ENCODE measurements at places on chromosomes 13 and 19.

DNA sequence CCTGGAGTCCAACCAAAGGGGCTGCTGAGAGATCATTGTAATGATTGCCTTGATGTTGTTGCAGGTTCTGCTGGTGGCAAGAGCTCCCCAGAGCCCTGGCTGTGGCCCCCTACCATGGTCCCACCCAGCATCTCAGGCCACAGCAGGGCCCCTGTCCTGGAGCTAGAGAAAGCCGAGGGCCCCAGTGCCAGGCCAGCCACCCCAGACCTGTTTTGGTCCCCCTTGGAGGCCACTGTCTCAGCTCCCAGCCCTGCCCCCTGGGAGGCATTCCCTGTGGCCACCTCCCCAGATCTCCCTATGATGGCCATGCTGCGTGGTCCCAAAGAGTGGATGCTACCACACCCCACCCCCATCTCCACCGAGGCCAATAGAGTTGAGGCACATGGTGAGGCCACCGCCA lies 15.5 kb downstream of the NCAN start:
- peaks cover 3% of the 10 kb centered on the region for H3K4me1 ChIP-seq
- no peak for DNase-seq
- H3K27me3 ChIP-seq, result peaks cover 17% of the 10 kb centered on the region
- H3K4me3 ChIP-seq, result no peak overlapping the region
- H3K27ac ChIP-seq, result no peak overlapping the region

- H3K27ac ChIP-seq, result no peak overlapping the region
- no peak for DNase-seq
- H3K4me3 ChIP-seq, result no peak overlapping the region
- no peaks in the 10 kb centered on the region for H3K27me3 ChIP-seq
Measured at GRCh38 chr19:10977742-10978092, 16.9 kb downstream of the SMARCA4 start.

DNA sequence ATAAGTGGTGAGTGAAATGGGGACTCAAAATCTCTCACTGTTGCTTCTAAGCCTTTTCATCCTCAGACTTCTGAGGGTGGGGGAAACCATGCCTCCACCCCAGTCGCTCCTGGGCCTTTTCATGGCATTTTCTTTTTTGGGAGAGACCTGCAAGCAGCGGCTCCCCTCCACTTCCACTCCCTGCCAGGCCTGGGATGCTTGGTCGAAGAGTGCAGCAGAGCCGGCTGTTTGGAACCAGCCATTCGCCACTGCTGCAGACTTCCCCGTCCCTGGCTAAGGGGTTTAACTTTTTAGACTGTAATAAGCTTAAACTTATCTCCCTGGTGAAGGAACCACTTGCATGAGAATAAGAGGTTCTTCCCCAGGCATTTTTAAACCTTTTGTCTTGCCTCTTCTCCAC lies 617.2 kb downstream of the PCDH9 start:
- H3K4me3 ChIP-seq, result no peak overlapping the region
- no peaks in the 10 kb centered on the region for H3K27me3 ChIP-seq
- no peak overlapping the region for H3K27ac ChIP-seq
- H3K36me3 ChIP-seq, result no peaks in the 10 kb centered on the region
- DNase-seq, result no peak

DNA sequence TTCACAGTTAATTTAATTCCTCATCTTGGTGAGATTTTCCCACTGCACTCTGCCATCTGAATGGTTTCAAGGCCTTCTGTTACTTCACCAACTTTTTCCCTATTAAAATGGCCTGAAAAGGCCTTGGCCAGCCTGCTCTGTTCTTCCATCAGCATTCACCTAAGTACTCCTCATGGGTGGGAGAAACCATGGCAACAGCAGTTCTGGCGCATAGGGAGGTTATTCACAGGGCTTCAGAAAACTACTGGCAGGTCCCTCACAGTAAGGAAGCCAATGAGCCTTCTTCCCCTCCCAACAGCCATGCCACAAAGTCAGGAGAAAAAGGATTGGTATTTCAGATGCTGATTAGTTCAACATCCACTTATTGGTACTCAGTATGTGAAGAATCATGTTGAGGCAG lies 17.2 kb upstream of the GJB2 start:
- H3K27me3 ChIP-seq, result peaks cover 14% of the 10 kb centered on the region
- no peaks in the 10 kb centered on the region for H3K4me1 ChIP-seq
- no peak for DNase-seq

DNA sequence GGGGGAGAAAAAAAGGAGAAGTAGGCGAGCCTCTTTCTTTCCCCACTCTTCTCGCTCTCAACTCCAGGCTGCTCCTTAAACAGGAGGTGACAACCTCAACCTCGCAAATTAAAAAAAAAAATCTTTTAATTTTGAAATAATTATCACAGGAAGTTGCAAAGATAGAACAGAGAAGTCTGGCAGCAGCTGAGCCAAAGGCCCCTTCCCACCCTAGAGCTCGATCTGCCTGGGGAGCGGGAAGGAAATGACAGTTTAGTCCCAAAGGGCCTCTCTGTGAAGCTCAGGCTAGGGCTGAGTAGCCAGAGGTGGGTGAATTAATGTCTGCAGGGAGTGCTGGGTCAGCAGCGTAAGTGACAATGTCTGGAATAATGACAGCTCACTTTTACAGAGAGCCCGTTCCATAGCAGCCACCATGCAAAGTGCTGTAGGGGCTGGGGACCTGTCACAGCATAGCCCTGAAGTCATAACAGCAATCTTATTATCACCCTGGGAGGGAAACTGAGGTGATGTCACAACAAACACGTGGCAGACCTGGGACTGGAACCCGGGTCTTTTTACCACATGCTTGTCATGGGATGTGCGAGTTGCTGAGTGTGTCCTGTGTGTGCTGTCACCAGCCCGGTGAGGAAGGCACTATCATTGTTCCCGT lies 8.8 kb upstream of the CD22 start:
- no peak overlapping the region for H3K27ac ChIP-seq
- peaks cover 37% of the 10 kb centered on the region for H3K4me1 ChIP-seq
- H3K36me3 ChIP-seq, result no peaks in the 10 kb centered on the region
- DNase-seq, result no peak

DNA sequence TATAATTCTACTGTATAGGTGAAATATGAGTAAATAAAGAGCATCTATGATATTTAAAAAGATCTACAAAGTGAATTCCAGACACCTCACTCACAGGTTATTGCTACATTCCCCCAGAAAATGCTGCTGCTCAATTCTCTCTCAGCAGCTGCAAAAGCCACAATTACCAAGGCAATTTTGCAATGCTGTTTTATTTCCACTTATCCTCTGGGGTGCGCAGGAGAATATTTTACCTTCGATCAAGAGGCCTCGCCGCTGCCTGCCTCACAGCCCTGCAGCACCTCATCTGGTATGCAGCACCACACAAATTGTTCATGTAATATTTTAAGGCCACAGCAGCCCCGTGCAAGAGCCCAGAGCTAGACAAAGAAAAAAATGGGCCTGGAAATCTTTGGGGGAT lies 333.2 kb downstream of the DNAJC15 start:
- H3K4me1 ChIP-seq, result no peaks in the 10 kb centered on the region
- no peaks in the 10 kb centered on the region for H3K36me3 ChIP-seq
- H3K27ac ChIP-seq, result no peak overlapping the region

DNA sequence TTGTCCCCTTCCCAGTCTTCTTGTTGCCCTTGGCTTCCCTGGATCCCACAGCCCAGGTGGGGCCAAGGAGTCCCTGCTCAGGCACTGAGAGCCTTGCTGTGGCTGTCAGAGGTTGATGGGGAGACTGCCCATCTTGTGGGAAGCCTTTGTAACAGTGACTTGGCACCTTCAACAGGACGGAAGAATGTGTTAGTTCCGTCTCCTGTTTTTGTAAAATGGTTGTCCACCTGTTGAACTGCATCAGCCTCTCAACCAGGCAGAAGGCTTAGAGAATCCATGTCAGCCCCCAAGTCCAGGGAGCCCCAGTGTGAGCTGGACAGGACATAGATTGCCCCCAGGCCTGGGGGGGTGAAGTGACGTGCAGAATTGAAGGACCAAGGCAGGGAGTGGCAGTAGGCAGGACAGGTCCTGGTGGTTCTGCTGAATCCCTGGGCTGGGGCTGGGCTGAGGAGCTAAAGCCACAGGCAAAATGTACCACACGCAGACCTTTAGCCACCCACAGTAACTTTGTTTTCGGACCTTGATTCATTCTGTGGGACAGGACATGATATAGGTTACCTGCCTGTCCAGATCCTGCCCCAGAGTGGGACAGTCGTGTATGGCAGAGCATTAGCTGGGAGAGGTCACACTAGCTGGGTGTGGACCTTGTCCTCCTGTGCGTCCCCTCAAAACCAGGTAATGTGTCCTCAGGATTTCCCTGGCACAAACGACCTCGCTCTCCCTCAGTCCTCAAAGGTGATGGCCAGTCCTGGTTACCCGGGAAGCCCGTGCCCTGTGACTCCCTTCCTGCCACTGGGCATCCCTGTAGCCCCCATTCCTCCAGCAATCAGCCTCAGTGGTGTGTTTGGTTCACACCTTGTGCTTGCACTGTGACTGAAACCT lies 47.0 kb downstream of the GATAD2A start:
- no peak for DNase-seq
- H3K4me3 ChIP-seq, result no peak overlapping the region
- no peaks in the 10 kb centered on the region for H3K27me3 ChIP-seq
- peak overlapping the region; percentile 22 for H3K27ac ChIP-seq
- peaks cover 2% of the 10 kb centered on the region for H3K4me1 ChIP-seq

GRCh38 chr13:110698689-110699088 lies 7.2 kb downstream of the CARS2 start:
- no peak overlapping the region for H3K27ac ChIP-seq
- H3K4me3 ChIP-seq, result no peak overlapping the region
- peaks cover 59% of the 10 kb centered on the region for H3K36me3 ChIP-seq
- H3K4me1 ChIP-seq, result peaks cover 4% of the 10 kb centered on the region

DNA sequence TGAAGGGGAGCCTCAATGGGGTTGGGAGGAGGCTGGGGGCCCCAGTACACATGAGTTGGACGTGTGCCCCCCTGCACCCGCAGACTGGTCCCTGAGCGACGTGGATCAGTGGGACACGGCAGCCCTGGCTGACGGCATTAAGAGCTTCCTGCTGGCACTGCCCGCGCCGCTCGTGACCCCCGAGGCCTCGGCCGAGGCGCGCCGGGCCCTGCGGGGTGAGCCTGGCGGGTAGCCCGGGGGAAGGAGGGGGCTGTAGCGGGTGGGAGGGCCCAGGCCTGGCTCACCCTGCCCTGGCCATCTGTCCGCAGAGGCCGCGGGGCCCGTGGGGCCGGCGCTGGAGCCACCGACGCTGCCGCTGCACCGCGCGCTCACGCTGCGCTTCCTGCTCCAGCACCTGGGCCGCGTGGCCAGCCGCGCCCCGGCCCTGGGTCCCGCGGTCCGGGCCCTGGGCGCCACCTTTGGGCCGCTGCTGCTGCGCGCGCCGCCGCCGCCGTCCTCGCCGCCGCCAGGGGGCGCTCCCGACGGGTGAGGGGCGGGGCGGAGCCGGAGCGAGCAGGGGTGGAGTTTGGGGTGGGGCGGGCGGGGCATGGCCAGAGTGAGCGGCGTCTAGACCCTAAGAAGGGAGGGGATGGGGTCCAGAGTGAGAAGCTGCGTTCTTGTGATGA lies 8.1 kb downstream of the PIK3R2 start:
- H3K27ac ChIP-seq, result peak overlapping the region; percentile 84
- peaks cover 70% of the 10 kb centered on the region for H3K36me3 ChIP-seq
- peaks cover 32% of the 10 kb centered on the region for H3K4me1 ChIP-seq
- peak overlapping the region; percentile 40 for H3K4me3 ChIP-seq
- no peaks in the 10 kb centered on the region for H3K27me3 ChIP-seq

GRCh38 chr19:17156947-17157302 lies 58.2 kb upstream of the USE1 start:
- no peaks in the 10 kb centered on the region for H3K27me3 ChIP-seq
- no peaks in the 10 kb centered on the region for H3K4me1 ChIP-seq
- DNase-seq, result no peak
- H3K36me3 ChIP-seq, result peaks cover 71% of the 10 kb centered on the region
- no peak overlapping the region for H3K27ac ChIP-seq
- no peak overlapping the region for H3K4me3 ChIP-seq

DNA sequence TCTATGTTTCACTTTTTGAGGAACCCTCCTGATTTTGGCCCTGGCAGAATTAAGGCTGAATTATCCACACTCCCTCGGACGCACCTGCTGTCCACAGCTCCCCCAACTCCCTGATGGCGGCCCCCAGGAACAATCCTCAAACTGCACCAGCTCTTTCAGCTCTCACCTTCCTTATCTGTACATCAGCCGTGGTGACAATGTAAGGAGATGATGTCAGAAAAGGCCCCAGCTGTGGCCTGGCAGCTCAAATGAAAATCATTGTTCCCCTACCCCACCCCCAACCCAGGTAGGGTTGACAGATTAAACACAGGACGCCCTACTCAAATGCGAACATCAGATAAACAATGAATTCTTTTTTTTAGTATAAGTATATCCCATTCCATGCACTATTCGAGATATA lies 35.0 kb upstream of the KLF2 start:
- DNase-seq, result no peak
- H3K27ac ChIP-seq, result no peak overlapping the region
- H3K36me3 ChIP-seq, result no peaks in the 10 kb centered on the region
- peaks cover 16% of the 10 kb centered on the region for H3K4me1 ChIP-seq

- H3K4me3 ChIP-seq, result no peak overlapping the region
- no peaks in the 10 kb centered on the region for H3K36me3 ChIP-seq
- H3K4me1 ChIP-seq, result peaks cover 11% of the 10 kb centered on the region
- no peak for DNase-seq
- no peaks in the 10 kb centered on the region for H3K27me3 ChIP-seq
- no peak overlapping the region for H3K27ac ChIP-seq
Measured at GRCh38 chr19:3067563-3067962, 5.3 kb upstream of the TLE5 start.

- H3K4me3 ChIP-seq, result no peak overlapping the region
- H3K4me1 ChIP-seq, result no peaks in the 10 kb centered on the region
- no peak for DNase-seq
- H3K27ac ChIP-seq, result no peak overlapping the region
- H3K27me3 ChIP-seq, result no peaks in the 10 kb centered on the region
- H3K36me3 ChIP-seq, result no peaks in the 10 kb centered on the region
Measured at GRCh38 chr13:67148161-67148571, 82.0 kb downstream of the PCDH9 start.

DNA sequence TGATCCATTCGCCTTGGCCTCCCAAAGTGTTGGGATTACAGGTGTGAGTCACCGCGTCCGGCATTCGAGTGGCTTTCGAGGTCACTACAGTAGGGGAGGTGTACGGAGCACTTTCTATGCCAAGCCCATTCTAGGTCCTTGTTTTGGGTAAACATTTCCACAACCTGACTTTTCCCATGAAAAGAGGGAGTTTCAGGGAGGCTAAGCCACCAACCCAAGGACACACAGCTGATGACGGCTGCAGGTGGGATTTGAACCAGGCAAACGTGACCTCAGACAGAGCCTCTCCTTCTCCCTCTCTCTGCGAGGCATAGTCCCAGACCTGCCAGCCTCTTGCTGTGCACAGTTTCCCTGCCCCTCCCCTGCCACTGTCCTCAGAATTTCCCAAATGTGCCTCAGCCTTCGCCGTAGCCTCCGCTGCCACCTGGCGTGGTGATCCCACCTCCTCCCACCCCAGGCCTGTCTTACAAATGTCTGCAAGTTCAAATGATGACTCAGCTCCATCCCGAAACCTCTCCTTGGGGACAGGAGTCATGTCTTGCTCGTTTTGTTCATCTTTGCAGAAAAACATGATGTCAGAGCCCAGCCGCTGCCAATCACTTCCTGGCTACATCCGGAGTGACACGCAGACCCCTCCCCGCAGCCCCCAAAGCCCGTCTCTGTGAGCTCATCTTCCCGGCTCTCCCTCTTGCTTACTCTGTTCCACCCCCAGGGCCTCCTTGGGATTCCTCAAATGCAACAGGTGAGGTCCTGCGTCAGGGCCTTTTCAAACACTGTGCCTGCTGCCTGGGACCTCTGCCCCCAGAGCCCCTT lies 6.6 kb upstream of the GADD45B start:
- H3K4me3 ChIP-seq, result no peak overlapping the region
- peaks cover 6% of the 10 kb centered on the region for H3K4me1 ChIP-seq
- no peaks in the 10 kb centered on the region for H3K36me3 ChIP-seq
- H3K27ac ChIP-seq, result no peak overlapping the region
- DNase-seq, result no peak

Data from K562 (cell line).